ENCODE measurements at places on chromosomes 7 and 10.

GRCh38 chr7:68783684-68784083, 814.6 kb upstream of the AUTS2 start:
- no peak for DNase-seq

DNA sequence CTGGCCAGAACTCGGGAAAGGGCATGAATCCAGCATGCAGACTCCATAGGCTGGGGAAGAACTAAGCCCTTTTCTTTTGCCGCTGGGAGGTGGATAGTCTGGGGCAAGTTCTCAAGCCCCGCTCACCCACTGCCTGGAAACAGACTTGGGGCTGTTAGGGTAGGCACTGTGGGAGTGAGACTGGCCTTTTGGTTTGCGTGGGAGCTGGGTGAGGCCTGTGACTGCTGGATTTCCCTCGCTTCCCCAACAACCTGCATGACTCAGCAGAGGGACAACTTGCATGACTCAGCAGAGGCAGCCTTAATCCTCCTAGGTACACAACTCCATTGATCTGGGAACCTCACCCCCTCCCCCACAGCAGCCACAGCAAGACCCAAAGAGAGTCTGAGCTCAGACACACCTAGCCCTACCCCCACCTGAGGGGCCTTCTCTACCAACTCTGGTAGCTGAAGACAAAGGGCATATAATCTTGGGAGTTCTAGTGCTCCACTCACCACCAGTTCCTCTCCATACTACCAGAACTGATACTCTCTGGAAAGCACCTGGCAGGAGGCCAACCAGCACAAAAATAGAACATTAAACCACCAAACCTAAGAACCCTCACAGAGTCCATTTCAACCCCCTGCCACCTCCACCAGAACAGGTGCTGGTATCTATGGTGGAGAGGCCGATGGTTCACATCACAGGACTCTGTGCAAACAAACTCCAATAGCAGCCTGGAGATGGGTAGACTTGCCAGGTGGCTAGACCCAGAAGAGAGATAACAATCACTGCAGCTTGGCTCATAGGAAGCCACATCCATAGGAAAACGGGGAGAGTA, 81.4 kb upstream of the LAMB4 start:
- no peak for DNase-seq

DNA sequence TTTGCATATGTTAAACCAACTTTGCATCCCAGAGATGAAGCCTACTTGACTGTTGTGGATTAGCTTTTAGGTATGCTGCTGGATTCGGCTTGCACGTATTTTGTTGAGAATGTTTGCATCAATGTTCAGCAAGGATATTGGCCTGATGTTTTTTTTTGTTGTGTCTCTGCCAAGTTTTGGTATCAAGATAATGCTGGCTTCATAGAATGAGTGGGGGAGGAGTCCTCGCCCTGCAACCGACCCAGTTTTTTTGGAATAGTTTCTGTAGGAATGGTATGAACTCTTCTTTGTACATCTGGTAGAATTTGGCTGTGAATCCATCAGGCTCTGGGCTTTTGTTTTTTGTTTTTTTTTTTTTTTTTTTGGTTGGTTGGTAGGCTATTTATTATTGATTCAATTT, 147.9 kb downstream of the AHR start:
- DNase-seq: no peak

- DNase-seq: no peak
Measured at GRCh38 chr7:129471402-129471827, 30.9 kb upstream of the SMKR1 start.

DNA sequence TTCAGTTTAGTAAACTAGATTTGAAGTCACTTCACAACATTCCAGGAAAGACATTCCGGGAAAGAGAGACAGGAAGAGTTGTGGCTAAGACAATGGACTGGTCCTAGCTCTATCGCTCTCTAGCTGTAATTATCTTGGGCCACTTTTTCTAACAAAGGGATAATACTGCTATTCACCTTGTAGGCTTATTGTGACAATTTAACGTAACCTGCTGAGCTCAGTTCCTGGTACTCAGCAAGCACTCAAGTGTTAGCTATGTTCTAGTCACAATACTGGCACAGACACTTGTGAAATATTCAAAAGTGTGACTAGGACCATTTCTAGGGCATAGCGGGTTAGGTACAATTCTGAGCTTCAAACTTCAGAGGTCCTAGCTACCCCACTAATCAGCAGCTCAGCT, 12.0 kb upstream of the NRCAM start:
- no peak for DNase-seq

- DNase-seq: no peak
Measured at GRCh38 chr10:128483216-128483615, 357.0 kb upstream of the MKI67 start.

GRCh38 chr10:64283621-64284020, 762.4 kb downstream of the REEP3 start:
- no peak for DNase-seq

DNA sequence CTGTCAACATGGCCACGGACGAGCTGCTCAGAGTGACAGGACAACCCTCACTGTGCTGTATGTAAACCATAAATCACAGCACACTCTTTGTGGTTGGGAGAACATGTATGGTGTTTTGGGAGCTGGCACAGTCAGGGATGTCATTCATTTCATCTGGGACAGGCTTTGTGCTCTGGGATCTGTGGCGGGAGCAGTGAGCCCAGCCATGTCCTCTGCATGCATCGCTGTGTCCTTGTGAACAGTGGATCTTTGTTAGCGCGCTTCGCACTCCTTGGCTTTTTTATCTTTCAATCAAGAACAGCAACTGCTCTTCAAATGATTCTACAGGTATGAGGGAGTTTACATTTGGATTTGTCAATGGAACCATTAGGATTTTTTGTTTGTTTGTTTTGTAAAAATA, 7.1 kb downstream of the CCM2 start:
- no peak for DNase-seq

DNA sequence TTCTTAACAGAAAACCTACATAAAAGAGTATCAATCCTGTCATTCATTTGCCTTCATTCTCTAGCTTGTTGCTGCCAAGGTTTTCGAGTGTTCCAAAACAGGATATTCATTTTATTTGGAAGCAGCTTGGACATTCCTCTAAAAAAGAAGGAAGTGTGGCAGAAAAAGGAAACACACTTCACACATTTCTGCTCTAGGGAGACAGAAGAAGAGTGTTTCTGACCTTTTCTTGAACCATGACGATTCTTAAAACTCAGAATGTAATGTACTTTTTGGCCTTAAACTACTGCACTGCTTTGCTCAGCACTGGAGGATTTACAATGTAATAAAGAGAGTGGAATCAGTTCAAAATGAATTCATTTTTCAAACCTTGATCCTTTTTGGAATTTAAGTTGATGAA, 81.3 kb downstream of the SEMA3A start:
- DNase-seq: no peak

- no peak for DNase-seq
Measured at GRCh38 chr7:41219276-41219675, 483.6 kb downstream of the INHBA start.

GRCh38 chr7:71843676-71844075, 568.5 kb downstream of the CALN1 start:
- DNase-seq: no peak

DNA sequence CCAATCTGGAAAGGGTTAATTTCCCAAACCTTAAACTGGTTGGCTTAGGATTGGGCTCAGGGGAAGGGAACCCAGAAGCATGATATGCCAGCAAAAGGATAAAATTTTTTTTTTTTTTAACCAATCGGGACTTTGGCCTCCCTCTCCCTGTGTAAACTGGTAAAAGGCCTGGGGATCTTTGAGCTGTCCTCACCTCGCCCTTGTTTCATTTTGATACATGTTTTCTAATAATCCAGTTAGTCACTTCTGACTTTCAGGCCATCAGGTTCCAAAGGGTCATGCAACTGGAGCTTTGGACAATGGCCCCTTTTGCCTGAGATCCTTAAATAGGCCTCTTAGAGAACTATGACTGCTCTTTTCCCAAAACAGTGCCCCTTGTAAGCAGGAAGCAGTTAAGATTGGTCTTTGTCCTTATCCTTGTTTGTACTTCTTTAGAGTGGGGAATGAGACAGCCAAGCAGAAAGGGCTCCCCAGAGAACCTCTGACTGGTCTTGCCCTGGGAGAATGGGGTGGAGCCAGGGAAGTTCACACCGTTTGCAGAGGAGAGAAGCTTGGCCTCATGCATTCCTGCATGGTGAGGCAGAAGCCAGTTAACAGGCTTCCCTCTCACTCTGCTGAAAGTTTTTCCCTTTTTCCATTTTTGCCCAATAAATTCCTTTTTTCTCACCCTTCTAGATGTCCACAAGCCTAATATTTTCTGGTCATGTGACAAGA, 424.2 kb upstream of the CNTNAP2 start:
- no peak for DNase-seq

DNA sequence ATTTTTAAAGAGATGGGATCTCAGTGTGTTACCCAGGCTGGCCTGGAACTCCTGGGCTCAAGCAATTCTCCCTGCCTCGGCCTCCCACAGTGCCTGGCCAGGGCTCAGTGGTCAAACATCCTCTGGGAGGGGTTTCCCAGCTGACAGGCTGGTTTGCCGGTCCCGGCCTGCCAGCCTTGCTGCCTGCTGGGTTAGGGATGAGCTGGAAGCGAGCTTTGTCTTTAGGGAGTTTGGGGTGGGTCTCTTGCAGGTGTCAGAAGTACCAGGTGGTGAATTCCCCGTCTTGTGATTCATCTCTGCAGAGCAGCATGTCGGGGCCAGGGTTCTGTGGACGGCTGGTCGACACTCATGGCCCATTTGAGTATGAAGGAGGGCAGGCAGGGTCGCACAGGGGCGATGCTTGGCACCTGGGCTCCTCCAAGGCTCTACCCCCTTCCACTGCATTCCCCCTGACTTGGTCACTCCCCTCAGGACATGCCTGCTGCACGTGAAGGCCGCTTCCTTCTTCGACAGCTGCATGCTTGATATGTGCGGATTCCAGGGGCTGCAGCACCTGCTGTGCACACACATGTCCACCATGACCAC, 30.3 kb downstream of the ZAN start:
- no peak for DNase-seq

DNA sequence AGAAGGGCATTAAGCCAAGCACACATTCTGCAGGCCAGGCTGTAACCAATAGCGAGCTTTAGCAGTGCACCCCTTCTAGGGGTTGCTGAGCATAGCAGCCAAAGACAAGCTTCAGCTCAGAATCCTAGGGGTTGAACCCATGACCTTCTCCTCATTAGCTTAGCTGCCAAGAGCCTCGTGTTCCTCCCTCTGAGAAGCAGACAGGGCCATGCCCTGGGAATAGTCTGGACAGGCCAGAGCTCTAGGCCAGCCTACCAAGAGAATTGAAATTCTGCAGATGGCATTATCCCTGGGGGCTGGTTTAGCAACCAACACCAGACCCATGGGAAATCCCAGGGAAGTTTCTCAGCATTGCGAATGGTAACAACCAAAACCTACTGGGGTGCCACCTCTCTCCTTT, 77.2 kb downstream of the PLXNA4 start:
- no peak for DNase-seq

- DNase-seq: no peak
Measured at GRCh38 chr10:98312822-98313221, 44.8 kb upstream of the LOXL4 start.

DNA sequence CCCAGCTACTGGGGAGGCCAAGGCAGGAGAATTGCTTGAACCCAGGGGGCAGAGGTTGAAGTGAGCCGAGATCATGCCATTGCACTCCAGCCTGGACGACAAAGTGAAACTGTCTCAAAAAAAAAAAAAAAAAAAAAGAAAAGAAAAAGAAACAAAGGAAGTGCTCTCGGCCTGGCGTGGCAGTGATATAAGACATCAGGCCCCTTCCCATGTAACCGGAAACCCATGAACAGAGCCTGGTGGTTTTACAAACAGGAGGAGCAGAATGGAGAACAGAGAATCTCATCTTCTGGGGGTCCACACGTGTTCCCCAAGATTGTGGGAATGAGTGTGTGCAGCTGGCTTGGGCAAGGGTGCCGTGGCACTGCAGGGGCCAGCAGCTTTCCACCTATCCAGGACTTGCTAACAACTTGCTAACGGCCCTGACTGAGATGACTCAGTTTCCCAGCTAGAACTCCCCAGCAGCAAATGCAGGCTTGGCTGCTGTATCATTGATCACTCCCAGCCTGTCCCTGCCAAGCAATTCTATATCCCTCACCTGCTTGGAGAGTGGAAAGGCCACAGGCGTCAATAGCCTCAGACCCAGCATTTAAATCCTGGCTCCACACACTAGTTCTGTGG, 103.0 kb downstream of the COL26A1 start:
- DNase-seq: no peak

GRCh38 chr7:29806208-29806994, at the start of gene WIPF3:
TSS of gene WIPF3 (plus strand) at chr7:29806508. CDS start at chr7:29834725, 28,217 bp downstream.
- no peak for DNase-seq

DNA sequence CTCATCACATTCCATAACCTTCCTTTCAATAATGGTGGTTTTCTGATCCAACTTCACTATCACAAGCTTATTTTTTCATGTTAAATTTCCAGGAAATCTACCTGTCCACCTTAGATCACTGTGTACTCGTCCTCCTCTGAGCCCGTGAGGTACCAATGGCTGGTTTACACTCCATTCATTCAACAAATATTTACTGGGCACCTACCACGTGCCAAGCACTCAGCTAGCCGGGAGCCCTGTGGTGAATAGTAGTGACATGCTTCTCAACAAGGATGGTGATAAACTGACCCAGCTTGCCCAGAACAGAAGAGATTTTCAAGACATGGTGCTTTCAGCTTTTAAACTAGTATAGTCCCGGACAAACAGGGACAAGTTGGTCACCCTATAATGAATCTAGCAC, 98.2 kb downstream of the FAM204A start:
- no peak for DNase-seq

DNA sequence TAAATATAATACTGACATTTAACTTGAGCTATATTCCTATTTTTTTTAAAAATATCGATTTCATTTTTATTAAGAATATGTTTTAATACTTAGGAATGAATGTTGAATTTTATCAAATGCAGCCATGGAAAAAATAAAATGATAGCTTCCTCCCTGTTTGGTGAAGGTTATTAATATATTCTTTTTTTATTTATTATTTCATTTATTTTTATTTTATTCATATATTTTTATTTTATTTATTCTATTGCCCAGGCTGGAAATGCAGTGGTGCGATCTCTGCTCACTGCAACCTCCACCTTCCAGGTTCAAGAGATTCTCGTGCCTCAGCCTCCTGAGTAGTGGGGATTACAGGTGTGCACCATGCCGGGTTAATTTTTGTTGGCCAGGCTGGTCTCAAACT, 160.2 kb downstream of the PKD1L1 start:
- no peak for DNase-seq

DNA sequence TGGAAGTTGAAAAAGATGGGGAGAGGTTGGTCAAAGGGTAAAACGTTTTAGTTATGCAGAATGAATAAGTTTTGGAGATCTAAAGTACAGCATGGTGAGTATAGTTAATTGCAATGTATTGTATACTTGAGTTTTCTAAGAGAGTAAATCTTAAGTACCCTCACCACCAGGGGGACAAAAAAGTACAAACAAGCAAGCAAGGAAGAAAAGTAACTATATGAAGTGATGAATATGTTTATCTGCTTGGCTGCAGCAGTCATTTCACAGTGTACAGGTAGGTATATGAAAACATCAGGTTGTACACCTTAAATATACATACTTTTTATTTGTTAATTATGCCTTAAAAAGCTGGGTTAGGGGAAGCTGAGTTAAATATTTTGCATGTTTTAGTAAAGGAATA, 157.3 kb downstream of the PCLO start:
- no peak for DNase-seq

GRCh38 chr7:12013983-12014382, 182.0 kb upstream of the THSD7A start:
- DNase-seq: no peak

All from stimulated activated CD8-positive, alpha-beta memory T cell treated with anti-CD3 and anti-CD28 coated beads, Interleukin-4, amount 100 ng/mL, for 4 hours (primary cell).